ENCODE measurements at places on chromosomes 5 and 9.
A peak's percentile ranks its signal among the peaks of the same experiment; 100 is the strongest.

DNA sequence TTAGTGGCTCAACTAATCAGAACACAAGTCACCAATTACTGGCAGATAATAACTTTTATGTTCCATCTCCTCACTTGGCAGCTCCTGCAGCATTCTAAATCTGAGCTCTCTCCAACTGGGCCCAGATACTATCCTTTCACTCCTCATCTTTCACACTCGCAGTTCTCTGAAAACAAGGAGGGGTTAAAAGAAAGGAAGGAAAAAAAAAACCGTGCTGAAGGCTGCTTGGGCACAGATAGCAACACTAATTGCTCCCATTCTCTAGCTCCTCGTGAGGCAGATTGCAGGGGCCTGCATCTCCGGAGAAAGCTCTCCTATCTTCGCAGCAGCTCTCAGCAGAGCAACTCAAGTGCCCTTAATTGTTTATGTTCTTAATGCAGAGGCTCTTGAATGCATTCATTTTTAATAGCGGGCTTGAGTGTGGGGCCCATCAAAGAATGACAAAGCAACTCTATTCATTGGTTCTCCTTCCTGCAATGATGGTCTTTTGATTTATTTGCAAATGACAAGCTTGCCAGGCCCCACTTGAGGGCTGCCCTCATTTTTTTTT, 23.9 kb downstream of the TLE1 start:
- no peak for DNase-seq

- no peak for DNase-seq
These were observed 1174.5 kb downstream of the DTWD2 start for GRCh38 chr5:117813850-117814249.

GRCh38 chr9:114083666-114084065, 5.6 kb upstream of the AMBP start:
- no peak for DNase-seq

GRCh38 chr5:118146824-118147223, 841.5 kb downstream of the DTWD2 start:
- no peak for DNase-seq

DNA sequence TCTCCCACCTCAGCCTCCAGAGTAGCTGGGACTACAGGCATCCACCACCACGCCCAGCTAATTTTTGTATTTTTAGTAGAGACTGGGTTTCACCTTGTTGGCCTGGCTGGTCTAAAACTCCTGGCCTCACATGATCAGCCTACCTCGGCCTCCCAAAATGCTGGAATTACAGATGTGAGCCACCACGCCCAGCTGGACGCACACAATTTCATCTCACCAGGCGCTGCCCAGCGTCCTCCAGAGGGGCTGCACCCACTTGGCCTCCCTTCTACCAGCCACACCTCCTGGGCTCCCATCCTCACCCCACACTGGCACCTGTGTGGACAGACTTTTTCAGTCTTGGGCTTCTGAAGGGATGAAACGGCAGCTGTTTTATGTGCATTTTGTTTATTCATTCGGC, 3.8 kb upstream of the EXOC3 start:
- no peak for DNase-seq

GRCh38 chr5:53893626-53894025, 333.2 kb downstream of the NDUFS4 start:
- DNase-seq = no peak

DNA sequence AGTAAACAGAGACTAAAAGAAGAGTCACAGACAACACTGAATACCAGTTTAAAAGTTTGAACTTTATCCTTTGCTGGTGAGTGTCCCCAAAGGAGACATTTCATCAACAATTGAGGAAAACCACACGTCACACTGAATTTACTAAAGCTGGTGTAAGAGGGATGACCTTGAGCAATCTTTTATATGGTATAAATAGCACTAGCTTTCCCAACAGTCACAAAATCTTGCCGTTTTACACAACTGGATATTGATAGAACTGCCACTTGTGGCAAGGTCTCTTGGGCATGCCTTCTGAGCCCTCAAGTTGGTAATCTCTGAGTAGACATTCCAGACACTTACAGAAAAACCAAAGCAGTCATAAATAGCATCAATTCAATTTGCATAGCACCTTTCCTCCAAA, 311.5 kb upstream of the TARS1 start:
- DNase-seq = no peak

GRCh38 chr5:55541056-55541635, 6.4 kb upstream of the PLPP1 start:
- DNase-seq = no peak

DNA sequence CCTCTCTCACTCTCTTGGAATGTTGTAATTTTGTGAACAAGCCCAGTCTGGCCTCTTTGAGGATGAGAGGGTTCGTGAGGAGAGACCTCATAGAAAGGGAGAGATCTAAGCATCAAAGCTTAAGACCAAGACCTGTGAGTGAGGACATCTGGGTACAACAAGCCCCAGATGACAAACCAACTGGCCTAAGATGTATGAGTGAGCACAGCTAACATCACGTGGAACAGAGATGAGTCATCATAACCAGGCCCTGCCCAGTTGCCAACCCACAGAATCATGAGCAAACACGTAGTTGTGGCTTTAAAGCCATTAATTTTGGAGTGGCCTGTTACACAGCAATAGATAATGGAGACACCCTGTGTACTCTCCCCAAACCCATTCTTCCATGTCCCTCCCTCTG, 439.1 kb upstream of the KIF2A start:
- DNase-seq = peak; percentile 44

- DNase-seq = no peak
These were observed 17.1 kb downstream of the NACC2 start for GRCh38 chr9:136078024-136078423.

DNA sequence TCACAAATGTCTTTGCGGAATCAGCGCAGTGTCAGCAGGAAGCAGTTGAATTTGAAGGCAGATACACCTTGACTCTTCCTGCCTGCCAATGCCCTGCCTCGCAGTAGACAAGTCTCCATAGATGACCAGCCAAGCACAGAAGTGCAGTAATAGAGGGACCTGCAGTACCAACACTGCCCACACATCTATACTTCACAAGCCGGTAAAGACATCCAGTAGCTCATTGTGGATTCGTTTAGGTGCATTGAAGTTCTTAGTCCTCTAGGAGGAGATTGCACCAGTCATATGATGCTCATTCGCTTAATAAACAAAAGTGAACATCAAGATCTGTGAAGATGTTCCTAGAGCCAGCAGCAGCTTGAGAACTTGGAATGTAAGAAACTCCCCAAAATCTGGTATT, 7.1 kb upstream of the IFNA2 start:
- DNase-seq = no peak

DNA sequence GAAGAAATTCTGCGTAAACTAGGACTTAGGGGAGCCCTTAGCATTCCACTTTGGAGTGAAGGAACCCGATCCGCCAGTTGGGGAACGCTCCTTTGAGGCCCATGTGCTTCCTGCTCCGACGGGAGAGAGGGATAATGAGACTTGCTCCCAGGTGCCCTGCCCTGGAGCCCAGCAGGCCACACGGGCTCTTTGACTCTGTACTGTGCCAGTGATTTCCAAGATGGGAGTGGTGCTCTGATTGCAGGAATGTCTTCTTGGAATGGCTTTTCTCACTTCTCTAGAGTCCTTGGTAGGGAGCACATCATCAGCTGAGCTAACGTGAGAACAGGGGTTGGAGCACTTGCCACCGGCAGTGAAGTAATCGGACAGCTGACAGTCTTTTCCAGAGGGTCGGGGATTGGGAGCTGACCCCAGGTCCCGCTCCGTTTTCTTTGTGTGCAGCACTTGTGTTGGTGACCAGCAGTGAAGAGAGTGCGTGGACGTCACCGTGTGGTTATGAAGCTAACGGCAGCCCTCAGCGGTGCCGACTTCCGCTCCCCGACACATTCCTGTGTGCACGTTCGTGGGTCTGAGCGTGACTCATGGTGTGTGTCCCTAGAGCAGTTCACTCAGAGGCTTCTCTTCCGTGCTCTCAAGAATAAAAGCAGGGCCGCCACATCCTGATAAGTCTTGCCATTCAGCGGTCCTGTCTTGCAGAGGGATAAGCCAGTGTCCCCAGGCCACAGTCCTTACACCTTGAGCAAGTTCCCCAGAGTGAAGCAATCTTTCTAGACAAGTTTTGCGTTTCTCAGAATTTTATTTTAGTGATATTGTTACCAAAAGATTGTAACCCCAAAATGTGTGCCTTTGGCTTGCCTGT, 25.6 kb downstream of the ABL1 start:
- DNase-seq = no peak

DNA sequence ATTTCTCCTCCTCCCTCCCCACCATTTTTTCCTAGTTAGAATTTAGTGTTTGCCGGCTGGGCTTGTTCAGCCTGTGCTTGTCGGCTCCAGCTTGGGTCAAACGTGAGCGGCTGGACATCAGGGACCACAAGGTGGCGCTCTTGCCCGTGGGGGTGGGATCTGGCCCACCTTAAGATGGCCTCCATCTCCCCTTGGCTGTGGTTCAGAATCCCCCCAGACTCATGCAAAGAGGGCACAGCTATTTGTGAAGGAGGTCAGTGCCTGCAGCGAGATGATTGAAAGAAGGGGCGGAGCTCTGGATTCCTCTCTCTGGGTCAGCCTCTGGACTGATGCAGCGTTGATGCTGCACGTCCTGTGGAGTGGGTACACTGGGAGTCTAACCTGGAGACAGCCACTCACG, 283.3 kb upstream of the TUT7 start:
- no peak for DNase-seq
